K562 (cell line): ENCODE measurements at places on chromosomes 6 and 20.

DNA sequence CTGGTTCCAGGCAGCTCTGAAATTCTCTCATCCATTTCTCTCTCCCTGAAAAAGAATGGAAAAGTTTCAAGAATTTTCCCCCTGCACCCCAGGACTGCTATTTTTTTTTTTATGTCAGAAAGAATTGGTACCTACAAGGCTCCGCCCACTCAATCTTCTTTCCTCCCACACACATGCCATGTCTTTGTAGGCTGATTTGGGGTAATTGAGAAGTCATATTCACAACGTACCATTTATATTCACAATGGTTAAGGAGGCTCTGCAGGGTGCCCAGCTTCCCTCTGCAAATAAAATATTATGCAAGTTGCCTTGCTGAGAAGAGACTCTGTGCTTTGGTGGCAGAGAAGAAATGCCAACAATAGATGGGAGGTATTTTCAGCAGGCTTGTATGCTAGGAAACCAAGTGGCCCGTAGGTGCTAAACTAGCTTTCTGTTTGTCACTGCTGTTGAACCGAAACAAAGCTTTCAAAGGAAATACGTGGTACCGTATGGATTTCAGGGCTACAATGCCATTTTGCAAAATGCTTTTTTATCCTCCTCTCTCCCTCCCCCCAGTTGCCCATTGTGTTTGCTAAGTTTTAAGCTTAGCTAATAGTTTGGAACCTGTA, 150.0 kb downstream of the PHACTR1 start:
- no peak for DNase-seq

DNA sequence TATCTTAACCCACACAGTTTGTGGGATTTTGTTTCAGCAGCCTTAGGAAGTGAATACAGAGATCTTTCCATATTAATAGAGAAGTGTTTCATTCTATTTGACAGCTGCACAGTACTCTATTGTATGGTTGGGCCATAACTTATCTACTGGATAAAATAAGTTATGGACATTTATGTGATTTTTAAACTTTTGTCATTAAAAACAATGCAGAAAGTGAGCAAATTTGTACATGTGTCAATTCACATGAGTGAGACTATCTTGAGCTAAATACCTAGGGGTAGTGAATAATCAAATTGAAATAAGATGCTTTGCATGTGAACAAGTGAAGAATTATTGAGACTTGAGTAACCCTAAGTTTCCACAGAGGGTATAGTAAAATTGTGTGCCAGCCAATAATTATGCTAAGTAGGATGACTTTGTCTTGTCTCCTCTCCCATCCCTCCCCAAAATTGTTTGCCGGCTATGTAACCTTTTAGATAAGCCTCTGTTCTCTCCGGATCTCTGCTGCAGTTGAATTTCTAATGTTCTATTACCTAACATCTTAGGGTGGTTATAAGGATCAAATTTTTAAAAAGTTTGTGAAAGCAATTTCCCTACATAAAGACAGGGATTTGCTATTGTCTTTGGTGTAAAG, 33.3 kb upstream of the TPBG start:
- no peak for DNase-seq

- DNase-seq, result no peak
Observed at GRCh38 chr20:58137236-58137635, 91.2 kb downstream of the ANKRD60 start.

GRCh38 chr6:131762984-131763383, 44.8 kb upstream of the ENPP1 start:
- no peak for DNase-seq

- DNase-seq, result no peak
Observed at GRCh38 chr6:39193201-39193791, 36.0 kb downstream of the KCNK5 start.
